ENCODE measurements at places on chromosomes 13 and 19.

DNA sequence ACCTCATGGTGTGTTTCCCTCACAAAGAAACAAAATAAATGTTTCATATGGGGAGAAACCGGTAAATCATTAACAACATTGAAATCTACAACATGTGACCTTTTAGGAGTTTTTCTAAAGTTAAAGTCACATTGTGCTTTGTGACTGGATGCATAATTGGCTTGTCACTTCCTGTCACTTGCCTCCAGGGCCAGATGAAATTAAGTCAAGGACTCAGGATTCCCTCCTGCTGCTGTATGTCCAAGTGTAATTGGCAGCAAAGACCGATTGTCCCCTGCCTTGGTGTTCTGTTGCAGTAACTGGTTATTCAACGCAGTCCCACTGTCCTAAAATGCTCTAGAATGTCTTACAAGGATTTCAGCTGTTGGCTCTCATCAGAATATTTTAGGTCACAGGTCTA lies 448.2 kb downstream of the LIG4 start:
- no peak for DNase-seq

- DNase-seq: no peak
These were observed 1407.7 kb downstream of the EFNB2 start for GRCh38 chr13:105127732-105128131.

DNA sequence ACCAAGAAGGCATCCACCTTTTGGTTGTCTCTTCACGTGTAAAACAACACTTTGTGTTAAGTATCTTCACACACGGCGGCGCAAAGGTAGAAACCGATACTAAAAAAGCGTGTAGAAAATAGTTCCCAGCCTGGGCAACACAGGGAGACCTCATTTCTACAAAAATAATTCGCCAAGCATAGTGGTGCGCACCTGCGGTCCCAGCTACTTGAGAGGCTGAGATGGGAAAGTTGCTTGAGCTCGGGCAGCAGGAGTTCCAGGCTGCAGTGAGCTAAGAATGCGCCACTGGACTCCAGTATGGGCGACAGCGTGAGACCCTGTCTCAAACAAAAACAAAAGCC lies 573 bp upstream of the ERCC5 start:
- DNase-seq: no peak

GRCh38 chr19:55082020-55082851 lies 6.6 kb downstream of the EPS8L1 start:
- DNase-seq: no peak

- DNase-seq: no peak
These were observed 935 bp downstream of the ARID3A start for GRCh38 chr19:926589-927350.

- DNase-seq: no peak
These were observed 5.0 kb downstream of the PALM3 start for GRCh38 chr19:14056741-14057356.

DNA sequence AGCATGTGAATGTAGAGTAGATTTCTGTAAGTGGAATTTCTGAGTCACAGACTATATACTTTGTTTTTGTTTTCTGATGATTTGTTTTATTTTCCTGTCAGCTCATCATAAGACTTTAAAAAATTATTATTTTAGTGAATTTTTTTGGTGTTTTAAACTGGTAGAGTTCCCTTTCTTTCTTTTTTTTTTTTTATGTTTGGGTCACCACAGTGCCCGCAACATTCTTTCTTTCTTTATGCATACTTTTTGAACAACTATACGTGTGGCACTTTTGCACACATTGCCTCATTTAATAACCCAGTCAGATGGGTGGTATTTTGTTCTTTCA lies 46.0 kb downstream of the WDFY2 start:
- no peak for DNase-seq

GRCh38 chr13:113584205-113584869 lies at the start of gene TFDP1:
TFDP1 (plus strand) TSS chr13:113584753; CDS start chr13:113585838, 1,085 bp downstream.
- no peak for DNase-seq

- DNase-seq: no peak
These were observed 61.2 kb downstream of the CCDC70 start for GRCh38 chr13:51922771-51923480.

GRCh38 chr13:114203536-114203935 lies 24.5 kb downstream of the CFAP97D2 start:
- DNase-seq: no peak

- DNase-seq: no peak
These were observed 24.7 kb upstream of the CD33 start for GRCh38 chr19:51200071-51200666.

- DNase-seq: no peak
These were observed 6.2 kb downstream of the FUT5 start for GRCh38 chr19:5864013-5864720.

DNA sequence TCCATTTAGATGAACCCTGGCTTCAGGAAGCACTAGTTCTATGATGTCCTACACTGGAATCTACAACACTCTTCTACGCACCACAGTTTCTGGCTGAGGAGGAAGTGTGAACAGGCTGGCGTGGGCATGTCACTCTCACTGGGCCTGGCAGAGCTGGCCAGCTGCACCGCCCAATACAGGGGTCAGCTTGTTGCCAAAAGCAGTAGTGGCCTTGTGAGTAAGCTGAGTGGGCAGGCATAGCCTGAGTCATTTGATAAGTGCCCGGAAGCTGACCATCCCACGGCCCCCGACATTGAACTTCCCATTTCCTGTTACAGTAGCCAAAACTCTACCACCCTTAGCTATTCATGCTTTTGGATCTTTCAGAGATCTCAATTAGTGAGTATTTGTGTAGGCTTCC lies 240.9 kb upstream of the SERP2 start:
- DNase-seq: no peak

DNA sequence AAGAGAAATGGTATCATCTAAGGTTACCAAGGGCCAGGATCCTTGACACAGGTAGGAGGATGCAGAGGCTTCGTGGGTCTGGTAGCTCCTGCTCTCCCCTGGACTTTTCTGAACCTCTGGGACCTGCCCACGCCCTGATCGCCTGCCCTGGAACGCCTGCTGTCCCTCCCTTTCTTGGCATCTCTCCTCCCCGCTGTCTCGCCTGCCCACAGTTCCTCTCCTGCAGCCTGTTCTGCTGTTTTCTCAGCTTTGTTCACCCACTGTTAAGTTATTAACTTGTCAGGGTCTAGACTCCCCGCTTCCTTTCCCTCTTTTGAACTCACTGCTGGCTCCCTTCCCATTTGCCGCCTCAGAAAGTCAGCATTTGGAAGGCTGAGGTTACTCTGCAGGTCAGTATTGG lies 19.8 kb downstream of the SERP2 start:
- DNase-seq: no peak

GRCh38 chr19:32911467-32911866 lies 41.9 kb upstream of the SLC7A9 start:
- DNase-seq: no peak

GRCh38 chr19:3433313-3433712 lies 47.0 kb downstream of the SMIM24 start:
- DNase-seq: no peak
